ENCODE measurements at places on chromosomes 16 and 17.

- DNase-seq = peak; percentile 93
Observed at GRCh38 chr16:67882374-67883145, 2.1 kb upstream of the NRN1L start.

GRCh38 chr17:79304884-79305283 is 230.3 kb downstream of the ENGASE start:
- no peak for DNase-seq

DNA sequence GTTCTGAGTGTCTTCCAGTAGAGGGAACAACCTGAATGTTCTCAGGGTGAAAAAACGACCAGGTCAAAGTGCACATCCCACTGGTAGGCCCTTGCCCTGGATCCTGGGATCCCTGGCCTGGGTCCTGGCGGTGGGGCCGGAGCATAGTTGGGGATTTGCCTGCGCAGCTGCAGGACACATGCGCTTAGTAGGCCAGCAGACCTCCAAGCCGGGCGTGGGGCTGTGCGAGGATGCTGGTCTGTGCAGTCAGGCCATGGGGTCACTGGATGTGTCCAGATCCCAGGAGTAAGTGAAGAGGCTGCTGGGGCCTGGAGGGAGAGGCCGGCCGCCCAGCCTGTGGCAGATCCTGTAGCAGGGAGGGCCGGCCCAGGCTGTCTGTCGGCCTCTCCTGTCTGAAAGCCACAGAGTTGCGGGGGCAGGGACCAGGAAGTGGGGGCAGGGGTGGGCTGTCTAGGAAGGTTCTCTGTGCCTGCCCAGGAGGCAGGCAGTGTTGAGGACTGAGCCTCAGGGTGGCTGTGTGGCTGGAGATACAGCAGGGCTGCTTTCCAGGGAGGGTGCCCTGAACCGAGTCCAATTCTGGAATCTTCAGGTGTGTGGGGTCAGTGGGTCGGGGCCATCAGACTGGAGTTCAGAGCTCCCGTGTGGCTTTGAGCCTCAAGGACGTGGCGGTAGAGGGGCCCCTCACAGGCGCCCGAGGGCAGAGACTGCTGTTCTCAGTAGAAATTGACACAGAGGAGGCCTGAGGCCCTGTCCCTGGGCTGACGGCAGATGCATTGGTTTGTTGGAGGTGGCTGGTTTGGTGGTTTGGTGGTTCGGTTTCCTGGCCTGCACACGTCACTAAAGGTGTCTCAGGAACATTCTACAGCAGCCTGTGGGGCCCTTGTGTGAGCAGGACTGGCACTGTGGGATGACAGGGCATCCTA is 17.2 kb upstream of the NUDT16L1 start:
- DNase-seq = no peak

DNA sequence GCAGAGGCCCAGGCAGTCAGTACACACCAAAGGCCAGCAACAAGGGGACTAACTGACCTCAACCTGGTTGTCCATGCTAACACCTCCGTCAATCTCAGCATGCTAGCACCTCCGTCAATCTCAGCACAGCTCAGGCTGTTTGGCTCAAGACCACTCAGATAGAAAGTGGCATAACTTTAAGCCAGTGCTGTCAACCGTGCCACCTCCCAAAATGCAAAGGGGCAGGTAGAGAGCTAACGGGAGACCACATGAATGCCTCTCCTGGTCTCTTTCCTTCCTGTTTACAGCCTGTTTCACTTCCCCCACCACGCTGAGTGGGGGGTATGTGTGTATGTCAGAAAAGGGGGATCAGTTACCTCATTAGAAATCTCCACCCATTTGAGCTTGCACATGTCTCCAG is 3.3 kb downstream of the UBTF start:
- DNase-seq = no peak

- DNase-seq = no peak
Observed at GRCh38 chr16:74083541-74083940, 213.1 kb upstream of the PSMD7 start.

DNA sequence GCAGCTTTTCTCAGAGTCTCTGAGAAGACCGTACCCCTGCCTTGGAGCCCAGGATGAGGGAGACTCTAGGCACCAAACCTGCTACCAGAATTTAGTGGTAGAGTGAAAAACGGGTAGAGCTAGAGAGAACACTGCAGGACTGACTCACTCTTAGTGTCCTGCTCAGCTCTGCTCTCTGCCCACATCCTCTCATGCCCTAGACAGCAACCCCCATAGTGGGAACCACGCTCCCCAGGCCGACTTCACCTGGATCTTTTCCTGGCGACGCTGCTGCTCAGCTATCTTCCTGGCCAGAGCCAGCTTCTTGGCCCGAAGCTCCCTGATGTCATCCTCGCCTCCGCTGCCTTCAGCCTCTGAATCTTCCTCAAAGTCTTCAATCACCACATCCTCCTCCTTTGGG is 26.7 kb downstream of the HIC1 start:
- DNase-seq = no peak

DNA sequence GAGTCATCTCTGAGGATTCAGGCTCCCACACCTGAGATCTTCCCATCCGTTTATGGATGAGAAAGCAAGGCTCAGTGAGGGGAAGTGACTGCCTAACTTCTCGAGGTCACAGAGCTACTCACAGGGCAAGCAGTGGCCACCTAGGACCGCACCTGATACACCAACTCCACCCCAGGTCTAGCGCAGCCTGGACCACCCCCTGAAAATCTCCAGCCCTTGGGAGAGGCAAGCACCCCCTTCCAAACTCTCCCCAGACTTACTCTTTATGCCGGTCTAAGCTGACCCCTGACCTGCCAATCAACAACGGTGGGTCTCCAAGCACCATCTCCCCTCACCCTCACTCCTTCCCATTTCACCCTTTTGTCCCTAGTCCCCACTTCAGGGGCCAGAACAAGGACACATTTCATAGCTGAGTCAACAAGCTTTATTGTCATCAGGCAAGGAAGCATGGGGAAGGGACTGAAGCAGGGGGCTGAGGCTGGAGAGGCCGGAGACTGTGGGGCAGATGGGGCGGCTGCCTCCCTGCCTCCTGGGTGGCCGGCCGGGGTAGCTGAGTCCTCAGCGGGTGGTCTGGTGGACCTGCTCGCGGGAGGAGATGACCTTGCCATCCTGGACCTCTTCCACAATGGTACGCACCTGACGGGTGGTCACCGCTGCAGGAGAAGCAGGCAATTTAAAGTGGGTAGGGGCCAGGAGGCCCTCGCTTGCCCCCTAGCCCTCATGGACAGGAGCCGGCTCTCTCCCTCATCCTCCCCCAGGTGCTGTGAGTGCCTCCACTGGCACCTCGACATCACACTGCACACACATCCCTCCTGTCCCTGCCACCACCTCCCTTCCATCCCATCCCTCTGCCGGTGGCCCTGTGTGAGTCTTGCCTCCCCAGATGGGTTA is 5.1 kb downstream of the KRT17 start:
- no peak for DNase-seq

DNA sequence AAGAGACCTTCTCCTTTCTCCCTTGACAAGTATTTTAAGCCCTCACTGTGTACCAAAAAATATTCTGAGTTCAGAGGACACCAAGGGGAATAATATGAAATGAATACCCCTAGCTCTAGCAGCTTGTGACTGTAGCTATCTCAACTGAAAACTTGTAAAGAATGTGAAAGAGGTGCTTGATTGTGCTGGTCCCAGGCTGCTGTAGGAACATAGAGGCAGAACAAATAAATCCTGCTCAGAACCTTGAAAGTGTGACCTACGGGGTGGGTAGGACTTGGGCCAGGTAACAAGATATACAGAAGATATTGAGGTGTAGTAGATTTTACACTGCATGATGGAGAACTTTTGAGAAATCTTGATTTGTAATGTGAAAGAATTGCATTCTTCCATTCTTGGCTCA is 606.8 kb downstream of the TOX3 start:
- no peak for DNase-seq

GRCh38 chr16:85331688-85332087 is 219.4 kb upstream of the CIBAR2 start:
- no peak for DNase-seq

GRCh38 chr17:66548158-66548557 is 245.7 kb downstream of the PRKCA start:
- DNase-seq = no peak

DNA sequence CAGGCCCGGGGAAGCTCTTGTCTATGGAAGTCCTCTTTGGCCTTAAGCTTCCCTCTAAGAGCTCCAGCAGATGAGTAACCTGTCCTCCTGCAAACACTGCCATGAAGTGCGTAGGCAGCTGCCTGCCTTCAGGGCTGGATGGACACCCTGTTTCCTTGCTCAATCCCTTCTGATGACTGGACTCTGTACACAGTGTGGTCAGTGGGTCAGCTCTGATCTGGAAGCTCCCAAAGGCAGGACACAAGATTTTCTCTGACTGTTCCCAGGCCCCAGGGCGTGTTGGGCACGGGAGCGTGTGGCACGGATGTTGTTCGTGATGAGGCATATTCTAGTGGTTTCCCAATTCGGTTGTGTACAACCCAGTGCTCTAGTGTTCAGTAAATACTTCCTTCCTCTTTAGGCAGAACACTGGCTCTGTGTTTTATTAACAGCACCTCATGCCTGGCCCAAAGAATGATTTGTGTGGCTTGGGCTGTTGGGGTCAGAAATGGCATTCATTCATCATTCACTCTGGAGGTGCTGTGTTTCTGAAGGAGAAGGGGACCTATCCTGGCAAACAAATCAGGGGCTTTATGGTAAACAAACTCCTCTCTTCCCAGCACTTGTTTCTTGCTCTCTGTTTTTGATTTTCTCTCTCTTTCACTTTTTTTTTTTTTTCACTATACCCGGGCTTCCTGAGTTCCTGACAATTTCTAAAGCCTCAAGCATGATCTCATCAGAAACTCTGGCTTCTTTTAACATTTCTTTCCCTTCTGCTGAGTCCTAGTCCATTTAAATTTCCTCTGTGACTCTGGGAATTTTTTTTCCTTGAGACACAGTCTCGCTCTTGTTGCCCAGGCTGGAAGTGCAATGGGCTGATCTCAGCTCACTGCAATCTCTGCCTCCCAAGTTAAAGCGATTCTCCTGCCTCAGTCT is 12.0 kb upstream of the RNF157 start:
- no peak for DNase-seq

- DNase-seq = peak; percentile 100
Observed at GRCh38 chr17:63549946-63550816, at the start of gene DCAF7. DCAF7 (plus strand) TSS chr17:63550477; CDS start chr17:63550678, 201 bp downstream.

- DNase-seq = no peak
Observed at GRCh38 chr16:53415504-53415903, 18.8 kb upstream of the RBL2 start.

DNA sequence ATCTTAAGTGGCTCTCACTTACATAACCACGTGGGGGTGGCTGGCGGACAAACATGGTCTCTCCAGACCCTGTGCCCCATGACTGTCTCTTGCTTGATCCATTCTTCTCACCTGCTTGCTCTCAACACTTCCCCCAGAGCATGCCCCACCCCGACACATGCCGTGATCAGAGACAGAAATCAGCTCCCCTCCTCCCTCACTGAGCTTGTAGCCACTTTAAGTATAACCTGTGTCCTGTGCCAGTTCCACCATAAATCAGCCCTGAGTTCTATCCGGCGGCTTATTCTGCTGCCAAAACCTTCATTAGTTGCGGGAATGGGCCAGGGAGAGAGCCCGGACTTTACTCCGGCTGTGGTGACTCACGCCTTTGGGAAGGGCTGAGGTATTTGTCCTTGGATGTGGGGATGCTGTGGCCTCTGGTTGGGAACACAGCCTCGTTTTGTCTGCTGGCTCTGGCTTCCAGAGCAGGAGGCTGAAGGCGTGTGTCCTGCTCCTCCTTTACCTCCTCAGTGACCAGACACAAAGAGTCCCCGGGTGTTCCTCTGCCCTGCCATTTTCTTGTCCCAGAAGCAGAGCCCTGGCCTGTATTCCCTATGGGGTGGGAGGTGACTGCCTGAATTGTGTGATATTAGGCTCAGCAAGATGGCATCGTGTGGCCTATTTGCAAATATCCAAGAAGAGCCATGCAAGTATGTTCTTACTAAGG is 21.1 kb downstream of the ANKRD40 start:
- DNase-seq = no peak

DNA sequence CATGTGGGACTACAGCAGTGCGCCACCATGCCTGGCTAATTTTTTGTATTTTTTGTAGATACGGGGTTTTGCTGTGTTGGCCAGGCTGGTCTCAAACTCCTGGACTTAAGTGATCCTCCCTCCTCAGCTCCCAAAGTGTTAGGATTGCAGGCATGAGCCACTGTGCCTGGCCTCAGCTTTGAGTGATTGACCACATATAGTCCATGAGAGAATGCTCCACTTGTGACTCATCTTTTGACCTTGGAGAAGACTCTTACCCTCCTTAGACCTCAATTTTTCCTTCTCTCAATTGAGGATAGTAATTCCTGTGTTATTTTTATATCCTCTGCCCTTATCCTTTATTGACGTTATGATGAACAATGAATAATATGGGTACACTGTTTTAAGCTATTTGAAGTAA is 30.9 kb upstream of the DUSP14 start:
- no peak for DNase-seq

GRCh38 chr17:3636154-3636907 is at the start of the genes CTNS and SHPK:
CTNS (plus strand) TSS chr17:3636760; CDS start chr17:3640207, 3,447 bp downstream.
SHPK (minus strand) TSS chr17:3636250; CDS start chr17:3636219, 31 bp downstream.
- peak; percentile 98 for DNase-seq

DNA sequence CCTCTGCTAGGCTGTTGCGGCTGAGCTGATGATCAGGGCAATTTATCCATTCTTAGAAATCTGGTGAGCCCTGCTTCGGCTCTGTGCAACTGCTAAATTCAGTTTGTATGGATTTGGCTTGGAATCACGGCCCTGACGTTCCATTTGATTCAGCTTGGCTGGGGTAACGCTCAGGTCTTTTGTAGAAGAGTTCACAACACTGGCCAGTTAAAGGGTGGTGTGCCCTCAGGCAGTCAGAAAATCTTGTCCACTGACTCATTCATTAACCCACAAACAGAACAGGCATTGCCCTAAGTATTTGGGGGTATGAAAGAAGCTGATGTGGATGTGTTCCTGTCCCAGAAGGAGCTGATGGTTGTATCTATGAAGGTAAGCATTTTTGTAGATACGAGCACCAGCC is 53.9 kb downstream of the GNAO1 start:
- DNase-seq = no peak

- no peak for DNase-seq
Observed at GRCh38 chr17:77535435-77535834, 394.7 kb downstream of the SEC14L1 start.

- DNase-seq = no peak
Observed at GRCh38 chr17:57638284-57638683, 106.8 kb downstream of the CCDC182 start.

DNA sequence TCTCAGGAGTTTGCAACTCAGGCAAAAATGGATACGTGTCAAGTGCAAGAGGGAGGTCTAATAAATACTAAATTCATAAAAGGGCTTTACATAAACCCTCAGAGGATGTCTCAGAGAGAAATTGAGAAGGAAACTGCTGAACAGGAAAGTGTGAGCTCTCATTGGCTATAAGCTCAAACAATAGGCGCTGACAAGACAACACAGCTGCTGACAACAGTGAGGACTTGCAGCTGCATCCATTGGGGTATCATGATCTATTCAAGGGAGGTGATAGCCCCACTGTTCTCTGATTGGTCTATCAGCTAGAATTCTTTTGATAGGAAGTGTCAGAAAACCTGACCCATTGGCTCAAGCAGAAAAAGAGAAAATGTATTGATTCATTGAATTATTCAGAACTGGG is 187.2 kb downstream of the CBLN1 start:
- peak; percentile 52 for DNase-seq

GRCh38 chr17:37361543-37361942 is 14.2 kb upstream of the C17orf78 start:
- no peak for DNase-seq

Data from Ammon's horn (tissue), 1 donor.